ENCODE measurements at places on chromosomes 4 and X.

DNA sequence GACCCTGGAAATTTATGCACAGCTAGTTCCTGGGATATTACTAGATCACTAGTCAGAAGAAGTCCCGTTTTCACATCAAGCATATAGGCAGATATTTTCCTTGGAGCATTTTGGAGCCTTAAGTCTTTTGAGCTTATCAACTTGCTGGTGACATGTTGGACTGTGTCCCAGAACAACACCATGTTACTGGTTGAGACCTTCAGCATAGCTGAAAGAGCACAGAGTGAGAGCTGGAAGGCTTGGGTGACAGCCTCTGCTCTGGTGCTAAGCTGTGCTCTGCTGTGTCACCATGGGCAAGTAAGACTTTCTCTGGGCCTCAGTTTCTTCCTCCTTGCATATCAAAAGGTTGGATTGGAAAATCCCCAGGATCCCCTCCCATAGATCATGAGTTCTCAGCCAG, 116.6 kb upstream of the FRMPD4 start:
- DNase-seq, result peak; percentile 24

DNA sequence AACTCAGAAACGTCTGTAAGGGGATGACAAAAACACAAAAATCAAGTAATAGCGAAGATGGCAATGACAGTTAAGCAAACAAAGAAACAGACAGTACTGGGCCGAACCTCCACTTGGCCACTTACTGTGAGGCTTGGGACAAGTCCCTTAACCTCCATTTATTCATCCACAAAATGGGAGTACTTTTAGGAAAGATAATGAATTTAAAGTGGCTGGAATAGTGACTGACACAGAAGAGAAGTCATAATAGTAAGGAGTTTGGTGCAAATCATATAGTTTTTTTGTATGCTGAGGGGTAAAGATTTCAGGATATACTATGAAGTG, 1.4 kb upstream of the TLR6 start:
- DNase-seq, result no peak

DNA sequence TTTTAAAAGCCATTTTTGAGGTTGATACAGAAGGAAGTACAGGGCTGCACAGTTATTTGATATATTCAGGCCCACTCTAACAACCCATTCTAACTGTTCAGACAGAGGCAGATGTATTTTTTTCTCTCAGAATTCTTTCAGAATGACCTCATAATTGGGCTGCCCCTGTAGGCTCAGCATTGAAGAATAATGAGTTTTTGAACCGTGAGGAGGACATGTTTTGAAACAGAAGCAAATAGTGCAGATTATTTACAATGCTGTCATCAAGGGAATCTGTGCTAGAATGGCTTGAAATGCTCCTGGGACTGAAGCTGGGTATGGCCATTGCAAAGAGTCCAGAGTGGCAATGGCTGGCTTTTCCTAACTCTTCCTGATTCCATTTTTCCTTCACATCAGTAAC, 158.1 kb downstream of the SOX3 start:
- DNase-seq, result no peak

- DNase-seq, result no peak
These were observed 831.9 kb downstream of the TRIML1 start for GRCh38 chr4:188971125-188971524.

DNA sequence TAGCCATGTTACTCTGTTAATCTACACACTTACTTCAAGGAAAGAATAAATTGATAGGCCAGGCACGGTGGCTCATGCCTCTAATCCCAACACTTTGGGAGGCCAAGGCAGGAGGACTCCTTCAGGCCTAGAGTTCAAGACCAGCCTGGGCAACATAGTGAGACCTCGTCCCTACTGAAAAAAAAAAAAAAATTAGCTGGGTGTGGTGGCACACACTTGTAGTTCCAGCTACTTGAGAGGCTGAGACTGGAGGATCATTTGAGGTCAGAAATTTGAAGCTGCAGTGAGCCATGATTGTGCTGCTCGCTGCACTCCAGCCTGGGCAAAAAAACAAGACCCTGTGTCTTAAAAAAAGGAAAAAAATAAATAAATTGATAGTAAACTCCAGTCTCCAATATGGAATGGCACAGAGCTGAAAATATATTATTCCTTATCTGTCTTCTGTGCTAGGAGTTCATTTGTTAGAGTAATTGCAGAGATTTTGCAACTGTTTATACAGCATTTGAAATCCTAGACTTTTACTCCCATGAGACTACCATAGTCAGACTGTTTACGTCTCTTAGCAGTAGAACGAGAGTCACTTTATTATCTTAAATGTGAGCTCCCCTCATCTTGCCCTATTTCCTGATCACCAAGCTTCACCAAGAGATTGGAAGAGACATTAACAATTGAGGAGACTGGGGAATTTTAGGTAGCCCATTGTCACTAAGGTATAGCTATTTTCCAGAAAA, 18.8 kb upstream of the TMEM131L start:
- peak; percentile 80 for DNase-seq

DNA sequence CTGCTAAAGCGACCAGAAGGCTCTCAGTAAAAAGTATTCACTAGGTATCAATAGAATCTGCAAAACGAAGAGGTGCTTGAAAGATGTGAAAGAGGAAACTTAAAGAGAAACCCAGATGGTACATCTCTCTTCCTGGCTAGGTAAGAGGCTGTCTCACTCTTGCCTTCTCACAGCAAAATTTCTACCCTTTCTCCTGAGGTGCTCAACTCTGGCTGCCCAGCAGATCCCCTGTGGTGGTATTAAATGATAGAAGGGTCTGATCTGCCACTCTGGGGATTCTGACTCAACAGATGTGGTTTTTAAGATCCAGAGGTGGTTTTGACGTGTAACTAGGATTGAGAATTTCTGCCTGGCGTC, 14.9 kb upstream of the TSPAN5 start:
- DNase-seq, result no peak

DNA sequence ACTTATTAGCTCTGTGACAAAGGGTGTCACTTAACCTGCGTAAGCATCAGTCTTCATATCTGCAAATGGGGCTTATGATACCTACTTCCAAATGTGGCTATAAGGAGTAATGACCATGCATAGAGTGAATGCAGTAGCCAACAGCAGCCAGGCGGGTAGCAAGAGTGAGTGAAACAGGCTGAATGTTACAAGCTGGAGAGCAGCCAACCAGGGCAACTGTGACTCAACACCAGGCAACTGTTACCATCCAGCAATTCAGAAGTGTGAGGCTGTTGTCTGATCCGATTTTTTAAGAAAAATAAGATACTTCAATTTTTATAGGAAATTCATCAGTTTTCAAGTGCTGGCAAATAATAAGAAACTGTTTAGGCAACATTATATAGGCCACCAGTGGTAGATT, 270.2 kb upstream of the TAPT1 start:
- DNase-seq, result peak; percentile 58

DNA sequence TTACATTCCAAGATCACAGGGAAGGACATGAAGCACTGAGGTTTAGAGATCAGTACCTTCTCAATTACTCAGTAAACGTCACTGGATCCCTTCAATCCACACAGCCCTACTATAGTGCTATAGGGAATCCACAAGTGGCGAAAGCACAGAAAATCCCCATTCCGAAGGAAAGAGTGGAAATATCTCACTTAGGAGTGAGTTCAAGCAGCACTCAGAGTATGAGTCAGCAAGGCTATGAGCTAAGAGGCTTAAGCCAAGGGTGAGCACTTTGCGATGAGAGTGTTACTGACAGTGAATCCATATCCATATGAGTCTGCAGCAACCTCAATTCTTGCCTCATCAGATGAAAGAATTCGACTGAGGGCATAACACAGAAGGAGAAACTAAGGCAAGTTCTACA, 165.1 kb downstream of the VSIG4 start:
- DNase-seq, result no peak

GRCh38 chr4:14193601-14194000, 566.1 kb upstream of the BOD1L1 start:
- no peak for DNase-seq

- no peak for DNase-seq
These were observed 14.8 kb downstream of the BLOC1S4 start for GRCh38 chr4:6730603-6731317.

- DNase-seq, result no peak
These were observed 210.4 kb upstream of the GALNTL6 start for GRCh38 chr4:171602638-171603355.

- DNase-seq, result peak; percentile 44
These were observed 87.8 kb upstream of the GUCY1A1 start for GRCh38 chr4:155578726-155579370.

DNA sequence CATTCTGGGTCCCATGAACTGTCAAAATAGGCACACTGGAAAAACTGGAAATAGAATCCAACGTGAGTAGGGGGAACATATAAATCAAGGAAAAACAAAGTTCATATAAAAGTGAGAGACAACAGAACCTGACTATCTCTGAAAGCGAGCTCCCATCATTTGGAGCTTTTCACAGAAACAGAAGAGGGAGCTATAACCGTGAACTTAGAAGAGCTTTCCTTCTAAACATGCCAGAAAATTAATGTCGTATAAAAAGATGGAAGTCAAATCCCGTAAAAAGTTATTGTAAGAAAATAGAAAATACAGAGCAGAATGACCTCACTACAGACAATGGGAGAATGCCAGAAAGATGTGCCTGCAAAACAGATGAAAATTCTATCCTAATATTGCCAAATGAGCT, 23.9 kb upstream of the HSD17B10 start:
- peak; percentile 21 for DNase-seq

DNA sequence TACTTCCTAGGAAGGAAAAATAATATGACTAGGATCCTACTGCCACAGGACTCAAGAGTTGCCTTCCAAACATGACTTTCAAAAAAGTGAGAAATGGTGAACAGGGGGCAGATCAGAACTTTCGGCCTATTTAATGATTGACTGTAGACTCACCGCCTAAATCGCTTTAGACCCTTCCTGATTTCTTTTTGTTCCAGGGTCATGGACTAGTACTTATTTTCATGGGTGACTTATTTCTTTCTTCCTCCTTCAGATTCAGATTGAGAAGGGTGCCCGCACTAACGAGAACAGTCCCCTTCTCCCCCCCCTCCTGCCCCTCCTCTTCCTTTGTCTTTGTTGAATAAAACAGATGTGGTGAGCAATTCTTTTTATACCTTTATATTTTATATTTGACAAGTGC, 48.0 kb upstream of the KLHL8 start:
- no peak for DNase-seq

DNA sequence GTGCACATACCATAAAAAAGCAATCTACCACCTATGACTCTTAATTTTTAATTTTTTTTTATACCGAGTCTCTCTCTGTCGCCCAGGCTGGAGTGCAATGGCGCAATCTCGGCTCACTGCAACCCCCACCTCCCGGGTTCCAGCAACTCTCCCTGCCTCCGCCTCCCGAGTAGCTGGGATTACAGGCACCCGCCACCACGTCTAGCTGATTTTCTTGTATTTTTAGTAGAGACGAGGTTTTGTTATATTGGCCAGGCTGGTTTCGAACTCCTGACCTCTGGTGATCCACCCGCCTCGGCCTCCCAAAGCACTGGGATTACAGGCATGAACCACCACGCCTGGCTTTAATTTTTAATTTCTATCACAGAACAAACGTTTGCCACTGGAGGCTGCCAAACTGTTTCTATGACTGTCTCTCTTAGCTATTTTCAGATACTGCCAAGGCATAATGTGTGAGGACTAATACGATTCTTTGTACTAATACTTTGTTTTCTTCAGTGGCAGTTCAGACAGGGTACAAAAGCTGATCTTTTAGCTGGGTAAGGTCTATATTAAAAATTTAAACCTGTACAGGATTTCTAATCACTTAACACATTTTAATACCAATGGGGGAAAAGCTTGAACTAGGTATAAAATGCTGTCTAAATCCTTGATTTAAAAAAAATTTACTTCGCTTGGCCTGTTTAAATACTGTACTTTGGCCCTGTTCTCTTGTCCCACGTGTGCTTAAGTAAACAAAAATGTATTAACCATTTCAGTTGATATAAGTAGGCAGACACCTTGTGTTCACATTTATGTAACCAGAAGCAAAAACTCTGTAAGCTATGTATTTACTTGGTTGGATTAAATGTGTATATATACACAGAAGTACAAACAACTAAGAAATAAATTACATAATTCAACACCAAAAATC, 2.3 kb downstream of the PGRMC2 start:
- peak; percentile 29 for DNase-seq

DNA sequence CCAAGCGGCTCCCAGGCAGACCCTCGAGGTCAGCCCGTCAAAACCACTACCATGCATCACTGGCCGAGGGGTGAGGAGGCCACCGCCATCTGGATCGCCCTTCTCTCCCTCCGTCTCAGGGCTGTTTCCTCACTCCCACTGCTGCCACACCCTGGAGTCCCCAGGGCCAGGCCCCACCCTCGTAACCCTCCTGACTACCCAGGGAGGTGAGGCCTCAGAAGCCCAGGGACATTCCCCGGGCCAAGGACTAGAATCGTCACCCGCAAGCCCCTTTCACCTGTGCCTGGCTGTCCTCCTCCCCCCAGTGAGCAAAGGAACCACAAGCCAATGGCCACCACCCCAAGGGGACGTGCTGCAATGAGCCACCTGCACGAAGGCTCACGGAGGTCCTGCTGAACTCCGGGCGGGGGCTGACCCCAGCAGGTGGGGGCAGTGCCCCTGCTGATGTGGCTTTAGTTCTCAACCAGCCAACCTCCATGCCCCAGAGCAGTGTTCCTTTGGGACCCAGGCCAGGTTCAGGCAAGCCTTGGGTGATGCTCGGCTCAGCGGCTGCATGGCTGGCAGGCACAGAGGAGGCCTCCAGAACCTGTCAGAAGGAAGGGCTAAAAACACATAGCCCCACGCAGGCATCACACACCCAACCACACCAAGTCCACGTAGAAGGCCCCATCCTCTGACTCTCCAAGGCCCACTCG, 23.8 kb downstream of the PPP2R2C start:
- no peak for DNase-seq

- DNase-seq, result peak; percentile 23
These were observed 774 bp downstream of the FAM193A start for GRCh38 chr4:2537011-2537830.

- no peak for DNase-seq
These were observed 39.8 kb downstream of the RAB33A start for GRCh38 chrX:130211415-130212186.

DNA sequence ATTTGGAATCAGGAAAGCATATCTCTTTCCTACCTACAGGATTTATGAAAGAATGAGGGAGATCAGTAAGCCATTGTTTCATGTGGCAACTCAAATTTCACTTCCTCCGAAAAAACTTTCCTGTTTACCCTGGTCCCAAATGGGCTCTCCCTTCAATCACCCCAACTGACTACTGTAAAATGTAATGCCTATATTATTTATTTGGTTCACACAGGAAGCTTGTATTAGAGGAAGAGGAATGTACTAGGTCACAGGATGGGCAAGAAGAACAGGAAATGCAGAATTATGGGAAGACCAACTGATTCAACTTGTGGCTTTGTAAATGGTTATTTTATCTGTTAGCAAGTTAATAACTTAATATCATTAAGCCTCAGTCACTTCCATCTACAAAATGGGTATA, 23.1 kb downstream of the COL4A6 start:
- no peak for DNase-seq
